Neural crest cell (in vitro differentiated cells): ENCODE measurements at places on chromosomes 6 and 20. TPM values are rescaled to one million over a fixed set of nuclear protein-coding genes. Genes with fewer than 3 reads are reported as not detected.

The C20orf141 gene
- total RNA-seq = not detected in 2 replicates

The MYH7B gene
- 0.55 and 0.77 TPM in 2 replicates for total RNA-seq

The MROH8 gene
- total RNA-seq = 7.3 and 7.6 TPM in 2 replicates

The TREM2 gene
- total RNA-seq = not detected in 2 replicates

The OR2J3 gene
- not detected in 2 replicates for total RNA-seq

The TFAP2A gene
- total RNA-seq = 8.2 and 9.6 TPM in 2 replicates

The ZNF292 gene
- 55.2 and 58.9 TPM in 2 replicates for total RNA-seq

The ZSCAN23 gene
- 11.8 and 12.5 TPM in 2 replicates for total RNA-seq

The TMEM170B gene
- total RNA-seq = 19.3 and 20.3 TPM in 2 replicates

The FAM83C gene
- total RNA-seq = not detected in 2 replicates

The PCK1 gene
- total RNA-seq = not detected in 2 replicates

The FERMT1 gene
- 0.23 TPM in 1 of 2 replicates, not detected in the other for total RNA-seq

The CRISP3 gene
- not detected in 2 replicates for total RNA-seq
